ENCODE measurements at places on chromosomes 2 and 18.

DNA sequence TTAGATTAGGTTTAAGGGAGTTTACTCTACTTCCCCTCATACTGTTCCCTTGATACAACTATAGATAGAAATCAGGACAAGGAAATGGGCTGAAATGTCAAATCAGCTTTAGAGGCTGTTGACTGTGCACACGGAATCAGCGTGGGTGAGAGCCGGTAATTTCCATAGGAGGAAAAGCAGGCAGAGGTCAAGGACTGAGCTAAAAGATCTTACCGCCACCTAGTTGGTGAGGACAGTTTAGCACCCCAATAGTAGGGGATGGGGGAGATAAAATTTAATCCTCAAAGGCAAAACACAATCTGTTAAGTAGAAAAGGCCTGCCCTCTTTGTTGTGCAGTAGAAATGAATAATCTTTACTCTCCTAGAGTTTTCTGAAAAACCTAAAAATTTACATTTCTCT lies 1154.5 kb upstream of the CHAC2 start:
- peak; percentile 2 for DNase-seq

- DNase-seq = no peak
These were observed 2183.1 kb upstream of the CELF4 start for GRCh38 chr18:39748727-39749126.

DNA sequence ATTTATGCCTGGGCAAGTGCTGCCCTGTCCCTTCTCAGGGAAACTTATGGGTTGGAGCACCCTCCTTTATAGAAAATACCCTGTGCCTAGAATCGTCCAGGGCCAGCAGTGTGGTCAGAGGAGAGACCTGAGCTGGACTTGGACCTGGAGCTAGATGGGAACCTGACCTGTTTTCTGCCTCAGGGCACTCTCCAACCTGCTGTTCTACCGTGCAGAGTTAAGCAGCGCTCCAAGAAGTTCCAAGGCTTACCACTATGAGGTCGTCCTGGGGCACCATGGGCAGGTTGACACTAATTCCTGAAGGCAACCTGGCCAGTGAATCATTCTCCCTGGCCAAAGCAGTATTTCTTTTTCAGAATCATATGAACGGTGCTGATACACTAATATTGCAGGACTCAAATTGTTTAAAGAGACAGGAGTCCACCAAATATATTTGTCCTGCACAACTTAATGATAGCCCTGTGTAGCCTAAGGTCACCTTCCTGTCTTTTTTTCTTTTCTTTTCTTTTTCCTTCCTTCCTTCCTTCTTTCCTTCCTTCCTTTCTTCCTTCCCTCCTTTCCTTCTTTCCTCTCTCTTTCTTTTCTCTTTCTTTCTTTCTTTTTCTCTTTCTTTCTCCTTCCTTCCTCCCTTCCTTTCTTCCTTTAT lies 455.4 kb upstream of the HNMT start:
- DNase-seq = no peak

DNA sequence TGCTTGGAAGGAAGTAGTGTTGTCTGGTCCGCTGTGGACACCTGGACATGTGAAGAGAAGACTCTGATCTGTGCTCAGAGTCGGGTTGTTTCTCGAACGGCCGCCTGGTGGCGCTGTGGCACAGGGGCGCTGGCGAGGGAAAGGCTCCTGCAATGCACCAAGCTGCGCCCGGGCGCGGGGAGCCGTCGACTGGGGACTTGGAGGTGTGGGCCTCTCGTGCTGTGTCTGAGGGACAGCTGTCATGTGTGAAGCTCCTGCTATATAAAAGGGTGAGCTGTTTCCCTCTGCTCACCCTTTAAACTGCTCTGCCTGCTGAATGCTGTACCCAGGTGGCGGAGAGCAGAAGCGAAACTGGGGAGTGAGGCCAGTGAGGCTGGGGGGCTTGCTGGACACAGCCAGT lies 44.0 kb downstream of the GNAL start:
- DNase-seq = peak; percentile 91

GRCh38 chr18:10604182-10604581 lies 78.4 kb downstream of the NAPG start:
- no peak for DNase-seq
